ENCODE measurements at places on chromosomes 7 and 10.

GRCh38 chr10:118955951-118956801 lies 73.3 kb upstream of the NANOS1 start:
- DNase-seq, result no peak

GRCh38 chr7:132784406-132784805 lies 208.1 kb upstream of the PLXNA4 start:
- DNase-seq, result no peak

- no peak for DNase-seq
Measured at GRCh38 chr10:11257440-11258090, 239.9 kb downstream of the CELF2 start.

GRCh38 chr7:125828153-125828700 lies 898.6 kb upstream of the POT1 start:
- no peak for DNase-seq

- no peak for DNase-seq
Measured at GRCh38 chr10:80460399-80461207, 6.5 kb downstream of the TSPAN14 start.

- no peak for DNase-seq
Measured at GRCh38 chr10:16493884-16494536, 27.7 kb downstream of the C1QL3 start.

DNA sequence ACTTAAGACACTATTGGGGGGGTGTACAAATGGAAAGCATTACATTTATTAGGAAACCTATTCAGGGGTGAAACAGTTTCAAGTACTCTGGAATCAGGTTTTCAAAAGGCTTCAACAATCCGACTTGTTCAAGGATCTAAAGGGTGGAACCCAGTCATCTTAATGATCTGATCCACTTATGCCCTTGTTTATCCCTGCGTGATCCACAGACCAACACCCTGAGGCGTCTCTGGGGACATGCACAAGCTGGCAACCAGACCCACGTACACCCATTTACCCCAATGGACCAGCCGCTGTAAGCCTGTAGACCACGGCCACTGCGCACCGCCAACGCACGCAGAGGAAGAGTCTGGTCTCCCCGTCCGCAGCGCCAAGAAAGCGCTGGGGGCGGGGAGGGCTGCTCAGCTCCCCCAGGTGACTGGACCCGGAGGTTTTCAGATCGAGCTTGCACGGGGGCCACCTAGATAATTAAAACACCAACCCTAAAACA lies 13.4 kb downstream of the HNRNPF start:
- DNase-seq, result peak; percentile 44

DNA sequence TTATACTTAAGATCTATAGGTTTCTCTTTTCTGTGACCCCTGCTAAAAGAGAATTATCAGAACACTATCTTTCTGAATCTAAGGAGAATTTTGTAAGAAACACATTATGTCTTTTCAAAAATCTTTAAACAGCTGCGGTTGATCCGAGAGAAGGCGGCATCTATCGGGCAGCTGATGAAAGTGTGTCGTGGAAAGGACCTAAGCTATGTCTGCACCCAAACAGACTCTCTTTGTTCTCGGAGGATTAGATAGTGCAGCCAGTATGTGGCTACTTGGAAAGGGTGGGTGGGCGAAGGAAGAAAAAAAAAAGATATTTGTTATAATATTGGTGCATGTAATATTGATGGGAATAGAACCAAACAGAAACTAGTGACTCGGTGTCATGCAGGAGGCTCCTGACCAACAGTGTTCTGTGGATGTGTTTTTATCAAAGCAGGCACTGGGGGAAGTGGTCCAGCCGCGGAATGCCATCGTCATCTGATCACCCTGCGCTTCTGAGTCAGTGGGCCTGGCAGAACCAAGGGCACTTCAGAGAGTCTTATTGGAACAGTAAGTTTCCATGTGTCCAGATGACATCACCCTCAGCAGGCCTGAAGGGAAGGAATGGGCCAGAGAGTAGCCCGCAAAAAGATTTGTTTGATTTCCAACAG lies 509.7 kb upstream of the AKR1E2 start:
- no peak for DNase-seq
